ENCODE measurements at places on chromosomes 1 and 21.

- no peak for DNase-seq
These were observed 986.6 kb upstream of the ADAMTS5 start for GRCh38 chr21:27953340-27954045.

- DNase-seq: no peak
These were observed 29.6 kb upstream of the LRRC8D start for GRCh38 chr1:89791064-89791726.

DNA sequence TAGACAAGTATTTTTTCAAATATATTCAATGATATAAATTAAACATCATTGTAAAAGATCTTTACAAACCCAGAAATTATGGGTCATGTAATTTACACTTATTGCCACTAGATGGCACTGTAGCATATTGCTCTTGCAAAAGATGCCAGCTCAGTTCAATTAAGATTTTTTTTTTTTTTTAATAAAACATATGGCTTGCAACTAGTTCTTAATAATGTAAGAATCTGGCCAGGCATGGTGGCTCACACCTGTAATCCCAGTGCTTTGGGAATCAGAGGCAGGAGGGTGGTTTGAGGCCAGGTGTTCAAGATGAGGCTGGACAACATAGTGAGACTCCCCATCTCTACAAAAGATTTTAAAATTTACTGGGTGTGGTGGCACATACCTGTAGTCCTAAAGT lies 49.4 kb upstream of the DESI2 start:
- DNase-seq: peak; percentile 69

- DNase-seq: no peak
These were observed 8.8 kb upstream of the NLRP3 start for GRCh38 chr1:247407180-247407616.

GRCh38 chr1:247908766-247909165 lies 11.3 kb upstream of the OR2T8 start:
- no peak for DNase-seq

GRCh38 chr21:22020221-22020620 lies 1022.0 kb downstream of the NCAM2 start:
- DNase-seq: no peak

- DNase-seq: peak; percentile 54
These were observed 15.7 kb upstream of the GLIS1 start for GRCh38 chr1:53754484-53755312.

- peak; percentile 79 for DNase-seq
These were observed 1.8 kb downstream of the NHLH2 start for GRCh38 chr1:115839029-115839678.

- DNase-seq: no peak
These were observed 228.6 kb upstream of the LYPLAL1 start for GRCh38 chr1:218945050-218945449.

DNA sequence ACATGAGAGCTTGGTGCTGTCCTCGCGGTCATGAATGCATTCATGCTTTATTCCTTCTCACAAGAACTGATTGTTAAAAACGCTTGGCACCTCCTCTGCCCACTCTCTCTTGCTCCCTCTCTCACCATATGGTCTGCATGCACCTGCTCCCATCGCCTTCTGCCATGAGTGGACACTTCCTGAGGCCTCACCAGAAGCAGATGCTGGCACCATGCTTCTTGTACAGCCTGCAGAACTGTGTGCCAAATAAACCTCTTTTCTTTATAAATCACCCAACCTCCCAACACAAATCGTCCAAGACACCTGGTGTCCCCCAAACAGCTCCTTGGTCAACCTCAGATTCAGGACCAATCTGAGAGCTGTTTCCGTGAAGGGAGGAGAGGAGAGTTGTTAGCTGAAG lies 43.3 kb upstream of the PCBP3 start:
- no peak for DNase-seq

GRCh38 chr1:221981461-221981860 lies 239.6 kb upstream of the DUSP10 start:
- DNase-seq: no peak

GRCh38 chr1:88956003-88956402 lies 36.4 kb downstream of the KYAT3 start:
- no peak for DNase-seq

DNA sequence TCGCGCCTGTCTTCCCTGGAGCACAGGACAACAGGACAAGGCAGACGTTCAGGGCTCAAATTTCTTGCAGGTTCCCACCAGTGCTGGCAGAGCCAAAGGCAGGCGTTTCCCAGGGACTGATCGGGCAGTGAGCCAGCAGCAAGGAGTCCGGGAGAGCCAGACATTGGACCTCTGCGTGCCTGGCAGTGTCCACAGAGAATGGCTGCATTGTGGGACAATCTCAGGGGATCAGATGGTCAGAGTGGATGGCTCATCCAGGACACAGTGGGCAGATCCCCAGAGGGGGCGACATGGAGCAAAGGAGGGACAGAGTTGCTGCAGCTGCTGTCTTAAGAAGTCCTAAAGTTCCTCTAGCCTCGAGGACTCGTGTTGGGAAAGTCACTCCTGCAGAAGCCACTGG lies 4.6 kb downstream of the TMEM63A start:
- DNase-seq: no peak

DNA sequence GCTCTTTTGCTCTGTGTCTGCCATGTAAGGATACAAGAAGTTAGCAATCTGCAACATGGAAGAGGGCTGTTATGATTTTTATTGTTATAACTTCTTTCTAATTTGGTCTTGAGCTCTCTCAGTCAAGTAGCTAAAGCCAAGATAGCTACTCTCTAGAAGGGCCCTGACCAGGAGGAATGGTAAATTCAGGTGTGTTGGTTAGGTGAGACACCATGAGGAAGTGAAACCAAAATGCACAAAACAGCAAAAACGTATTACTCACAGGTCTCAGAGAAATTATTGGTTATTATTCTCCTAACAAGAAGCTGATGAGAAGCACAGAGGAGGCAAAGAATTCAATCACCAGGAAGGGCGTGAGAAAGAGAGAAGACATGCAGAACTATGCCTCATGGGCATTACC lies 51.8 kb upstream of the INSL5 start:
- no peak for DNase-seq

DNA sequence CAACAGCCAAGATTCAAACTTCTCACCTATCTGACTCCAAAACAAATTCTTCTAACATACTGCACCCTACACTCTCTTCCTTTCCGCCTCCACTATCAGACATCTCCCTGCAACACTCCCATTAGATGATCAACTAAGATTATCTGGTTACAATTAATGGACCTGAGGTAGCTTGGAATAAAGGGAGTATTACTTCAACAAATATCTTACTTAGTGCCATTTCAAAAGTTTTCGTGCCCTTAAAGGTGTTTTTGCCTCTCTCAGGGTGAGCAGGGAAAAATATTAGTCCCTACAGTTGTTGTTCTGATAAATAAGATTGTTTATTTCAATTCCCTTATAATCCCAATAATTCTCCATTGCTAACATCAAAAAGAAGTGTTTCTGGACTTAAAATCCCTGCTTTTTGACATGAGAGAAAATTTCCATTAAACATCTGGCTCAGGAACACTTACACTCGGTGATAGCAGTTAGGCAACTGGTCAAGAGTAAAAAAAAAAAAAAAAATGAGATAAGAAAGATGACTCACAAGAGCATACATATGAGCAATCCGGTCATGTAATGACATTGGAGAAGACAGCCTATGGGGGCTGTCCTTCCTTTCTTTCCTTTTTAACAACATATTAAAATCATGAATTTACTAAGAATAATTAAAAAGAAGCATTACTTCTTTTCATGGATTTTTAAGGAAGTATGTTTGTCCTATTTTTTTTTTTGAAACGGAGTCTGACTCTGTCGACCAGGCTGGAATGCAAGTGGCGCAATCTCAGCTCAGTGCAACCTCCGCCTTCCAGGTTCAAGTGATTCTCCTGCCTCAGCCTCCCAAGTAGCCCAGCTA lies 7.6 kb downstream of the RSBN1 start:
- no peak for DNase-seq

GRCh38 chr1:155085504-155086127 lies 7.0 kb downstream of the EFNA3 start:
- DNase-seq: peak; percentile 30

GRCh38 chr1:31055953-31056352 lies 9.6 kb downstream of the PUM1 start:
- DNase-seq: no peak

GRCh38 chr1:209382231-209383100 lies 201.0 kb upstream of the CAMK1G start:
- peak; percentile 57 for DNase-seq

- DNase-seq: no peak
These were observed 26.4 kb downstream of the USP48 start for GRCh38 chr1:21756393-21757089.

- DNase-seq: no peak
These were observed 180.2 kb downstream of the NR5A2 start for GRCh38 chr1:200207711-200208126.

- DNase-seq: no peak
These were observed 5.1 kb upstream of the CSRP1 start for GRCh38 chr1:201511941-201512539.

- DNase-seq: no peak
These were observed 299.2 kb downstream of the SRGAP2C start for GRCh38 chr1:121483961-121484424.

DNA sequence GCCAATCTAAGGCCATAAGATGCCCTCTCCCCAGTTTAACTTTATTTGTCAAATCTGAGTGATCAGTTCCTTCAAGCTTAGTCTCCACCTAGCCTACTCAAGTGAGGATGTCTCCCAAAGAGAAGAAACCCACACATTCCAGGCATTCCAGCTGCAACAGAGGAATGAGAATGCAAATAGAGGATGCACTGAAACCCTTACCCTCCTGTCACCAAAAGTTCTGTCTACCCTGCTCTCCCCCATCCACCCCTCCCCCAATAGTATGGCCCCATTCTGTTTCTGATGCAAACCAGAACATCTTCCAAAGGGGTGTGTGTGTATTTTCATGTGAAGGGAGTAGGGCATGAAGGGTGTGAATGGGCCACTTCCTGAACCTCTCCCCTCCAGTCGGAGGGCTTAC lies 3.0 kb downstream of the DUSP23 start:
- no peak for DNase-seq
